Right ventricle myocardium superior (tissue), 1 donor: ENCODE measurements at places on chromosomes 2 and 18.

GRCh38 chr2:41483982-41484857 is 563.6 kb upstream of the PKDCC start:
- no peak for DNase-seq

DNA sequence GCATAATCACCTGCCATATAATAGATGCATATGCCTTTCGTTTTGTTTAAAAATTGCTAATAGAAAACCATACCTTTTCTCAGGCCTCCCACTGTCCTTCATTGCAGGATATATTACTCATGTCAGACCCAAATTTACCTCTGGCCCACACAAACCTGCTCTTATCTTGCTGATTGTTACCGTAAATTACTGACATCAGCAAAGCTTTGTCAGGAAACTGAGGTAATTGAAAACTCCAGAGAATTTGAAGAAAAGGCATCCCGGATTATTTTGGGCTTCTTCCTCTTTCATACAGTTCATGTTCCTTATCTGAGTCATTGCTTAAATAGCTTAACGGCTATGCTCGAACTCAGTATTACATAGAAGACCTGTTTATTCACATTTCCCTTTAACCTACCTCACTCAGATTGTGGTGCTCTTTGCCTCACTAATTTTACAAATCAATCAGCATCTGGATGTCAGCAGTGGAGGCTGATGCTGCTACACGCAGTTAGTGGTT is 145.7 kb downstream of the ZEB2 start:
- no peak for DNase-seq

GRCh38 chr2:239960929-239961661 is 64.0 kb downstream of the NDUFA10 start:
- DNase-seq, result no peak

GRCh38 chr2:97868986-97869721 is 126.6 kb downstream of the TMEM131 start:
- DNase-seq, result peak; percentile 57

DNA sequence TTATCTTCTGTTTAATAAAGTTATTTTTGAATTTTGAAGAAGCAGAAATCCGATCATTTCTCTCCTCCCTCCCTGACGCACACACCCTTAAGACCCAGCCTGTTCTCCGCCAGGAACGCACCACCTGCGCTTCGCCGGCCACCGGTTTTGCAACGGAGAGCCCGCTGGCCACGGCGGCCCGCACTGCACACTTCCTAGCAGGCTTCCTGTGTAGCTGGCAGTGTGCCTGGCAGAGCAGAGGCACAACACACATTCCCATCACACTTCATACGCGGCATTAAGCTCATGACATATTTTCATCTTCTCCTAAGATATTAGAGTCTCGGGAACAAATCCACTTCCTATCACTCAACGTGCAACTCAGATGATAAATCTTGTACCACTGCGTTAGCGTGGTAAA is 148.0 kb downstream of the HDAC4 start:
- peak; percentile 88 for DNase-seq

DNA sequence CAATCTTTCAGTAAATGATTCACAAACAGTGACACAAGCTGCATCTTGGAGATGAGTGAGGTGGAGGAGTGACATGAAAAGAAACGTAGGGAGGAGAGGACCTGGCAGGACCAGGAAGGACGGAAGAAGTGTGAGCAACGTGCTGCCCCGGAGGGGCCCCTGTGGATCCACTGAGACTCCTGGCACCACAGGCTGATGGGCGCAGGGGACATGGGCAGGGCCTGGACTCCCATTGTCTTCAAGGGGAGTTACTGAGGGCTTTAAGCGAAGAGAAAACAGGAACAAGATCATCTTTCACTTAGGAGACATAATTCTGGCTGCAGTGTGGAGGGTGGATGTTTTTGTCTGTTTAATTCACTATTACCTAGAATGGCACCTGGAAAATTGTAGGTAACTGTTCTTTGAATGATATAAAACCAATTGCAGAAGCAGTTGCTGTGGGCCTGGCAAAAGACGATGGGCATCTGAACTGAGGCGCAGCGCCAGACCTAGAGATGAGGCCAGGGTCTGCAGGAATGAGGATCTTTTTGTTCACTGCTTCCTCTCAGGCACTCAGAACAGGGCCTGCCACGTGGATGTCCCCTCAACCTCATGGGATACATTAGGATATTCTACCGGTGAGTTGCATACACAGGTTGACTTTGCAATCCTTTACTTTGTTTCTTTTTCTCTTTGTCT is 156.4 kb downstream of the TMEM18 start:
- DNase-seq, result no peak

DNA sequence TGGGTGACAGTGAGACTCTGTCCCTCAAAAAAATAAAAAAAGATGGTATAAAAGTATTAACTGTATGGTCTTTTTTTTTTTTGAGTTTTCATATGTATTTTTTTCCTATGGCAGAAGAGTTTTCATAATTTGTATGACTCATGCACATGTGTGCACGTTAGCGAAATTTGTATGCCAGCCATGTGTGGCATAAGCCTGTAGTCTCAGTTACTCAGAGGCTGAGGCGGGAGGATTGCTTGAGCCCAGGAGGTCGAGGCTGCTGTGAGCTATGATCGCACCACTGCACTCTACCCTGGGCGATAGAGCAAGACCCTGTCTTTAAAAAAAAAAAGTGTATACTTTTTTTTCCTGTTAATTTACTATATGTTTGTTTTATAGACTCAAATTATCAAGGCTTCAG is 160.8 kb downstream of the TGIF1 start:
- DNase-seq, result no peak

DNA sequence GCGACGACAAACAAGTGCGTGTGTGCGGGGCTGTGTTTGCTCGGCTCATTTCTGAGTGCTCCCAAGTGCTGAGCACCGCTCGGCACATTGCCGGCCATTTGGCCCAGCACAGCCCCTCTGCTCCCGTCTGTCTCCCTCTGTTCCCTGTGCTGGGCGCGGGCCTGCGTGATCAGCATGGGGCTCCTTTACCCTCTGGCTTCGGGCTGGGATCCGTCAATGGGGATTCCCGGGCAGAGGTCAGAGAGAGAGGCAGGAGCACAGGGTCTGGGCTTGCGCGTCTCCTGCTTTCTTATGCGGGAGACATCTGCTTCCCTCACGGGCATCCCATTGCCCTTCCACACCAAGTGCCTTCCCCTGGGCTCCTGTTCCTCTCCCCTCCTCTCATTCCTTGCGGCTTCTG is 234.0 kb downstream of the ACKR3 start:
- DNase-seq, result no peak

DNA sequence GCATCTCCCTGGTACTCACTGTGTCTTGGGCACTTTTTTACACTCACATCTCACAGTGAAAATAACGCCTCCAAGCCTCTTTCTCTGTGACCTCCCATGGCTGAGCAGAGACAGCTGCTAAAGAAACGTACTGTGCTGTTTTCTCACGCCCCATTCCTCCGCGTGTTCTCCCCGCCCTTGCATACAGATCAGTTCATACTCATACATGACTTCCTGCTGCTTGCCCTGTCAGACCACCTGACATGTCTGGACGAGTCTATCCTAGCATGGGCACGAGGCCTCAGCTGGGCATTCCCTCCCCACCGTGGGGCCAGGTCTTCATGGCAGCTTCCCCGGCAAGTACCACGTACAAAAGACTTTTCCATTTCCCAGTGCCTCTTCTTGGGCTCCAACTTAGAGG is 21.2 kb upstream of the IL1A start:
- no peak for DNase-seq

DNA sequence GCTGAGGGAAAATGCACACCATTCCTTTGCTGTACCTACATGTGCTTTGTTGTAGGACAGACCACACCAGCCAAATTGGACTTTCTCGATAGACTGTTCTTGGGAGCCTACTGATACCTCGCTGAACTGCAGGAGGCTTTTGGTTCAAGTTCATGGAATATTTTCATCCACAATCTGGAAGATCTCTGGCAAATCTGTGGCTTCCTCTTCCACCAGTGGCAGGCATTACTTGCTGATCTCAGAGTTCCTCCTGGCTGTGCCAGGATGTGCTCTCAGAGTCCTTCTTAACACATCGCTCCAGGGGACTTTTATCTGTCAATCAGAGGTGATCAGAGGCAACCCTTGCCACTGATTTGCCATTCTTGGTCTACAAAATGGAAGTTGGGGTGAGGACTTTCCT is 87.7 kb downstream of the PTGR3 start:
- DNase-seq, result no peak

- DNase-seq, result no peak
These were observed 54.7 kb upstream of the OTOF start for GRCh38 chr2:26532301-26533250.

- no peak for DNase-seq
These were observed 43.8 kb downstream of the AGFG1 start for GRCh38 chr2:227515742-227516141.

DNA sequence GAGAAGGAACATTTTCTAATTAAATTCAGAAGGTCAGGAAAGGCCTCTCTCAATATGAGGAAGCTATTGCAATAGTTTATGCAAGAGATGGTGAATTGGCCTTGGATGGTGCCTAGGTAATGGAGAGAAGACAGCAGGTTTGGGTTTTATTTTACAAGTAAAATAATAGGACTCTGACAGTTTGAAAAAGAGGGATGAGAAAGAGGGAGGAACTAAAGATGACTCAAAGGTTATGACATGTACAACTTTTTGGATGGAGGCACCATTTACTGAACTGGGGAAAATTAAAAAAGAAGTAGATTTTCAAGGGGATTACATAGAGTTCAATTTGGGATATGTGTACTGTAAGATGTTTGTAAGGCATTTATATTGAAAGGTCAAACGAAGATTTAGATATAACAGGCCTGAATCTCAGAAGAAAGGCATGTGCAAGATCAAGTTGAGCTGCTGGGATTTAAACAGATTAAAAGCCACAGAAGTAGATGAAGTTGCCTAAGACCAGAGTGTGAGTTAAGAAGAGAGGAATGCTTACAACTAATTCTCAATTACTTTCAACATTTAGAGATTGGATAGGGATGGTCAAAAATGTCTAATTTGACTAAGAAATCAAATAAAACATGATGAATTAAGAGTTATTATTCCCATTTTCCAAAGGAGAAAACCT is 12.3 kb upstream of the ASNSD1 start:
- no peak for DNase-seq

- no peak for DNase-seq
These were observed 61.1 kb upstream of the XDH start for GRCh38 chr2:31475692-31476091.

DNA sequence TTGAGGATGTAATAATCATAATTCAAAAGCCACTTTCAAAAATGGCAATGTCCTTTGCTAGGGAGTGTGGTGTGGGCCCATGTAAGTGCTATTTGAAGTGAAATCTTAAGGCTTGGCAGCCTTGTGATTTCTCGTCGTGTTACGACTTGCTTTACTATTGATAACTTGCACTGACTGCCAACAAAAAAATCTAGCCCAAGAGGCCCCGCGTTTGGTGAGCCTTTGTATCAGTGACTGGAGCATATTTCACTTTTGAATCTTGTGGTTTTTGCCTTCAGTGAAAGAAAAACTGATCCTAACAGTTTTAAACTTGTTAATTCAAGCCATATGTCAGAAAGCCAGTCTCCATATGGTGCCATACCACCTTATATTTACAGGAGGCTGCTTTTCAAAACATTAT is 248.0 kb downstream of the TMEM182 start:
- DNase-seq, result no peak

DNA sequence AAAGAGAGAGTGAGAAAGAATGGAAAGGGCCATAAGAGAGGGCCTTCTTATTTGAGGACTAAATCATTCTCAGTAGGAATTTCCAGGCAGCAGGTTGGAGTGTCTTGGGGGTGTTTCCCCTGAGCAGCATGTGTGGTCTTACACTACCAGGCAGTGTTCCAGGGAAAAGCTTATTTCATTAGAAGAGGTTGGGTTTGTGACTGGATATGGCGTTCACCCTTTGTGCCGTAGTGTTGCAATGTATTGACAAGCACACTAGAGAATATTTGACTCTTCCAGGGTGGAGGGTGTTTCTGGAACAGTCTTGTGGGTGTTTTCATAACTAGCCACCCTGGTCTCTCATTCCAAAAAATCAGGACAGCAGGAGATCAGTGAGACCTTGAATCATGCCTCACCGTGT is 105.5 kb downstream of the NRP2 start:
- no peak for DNase-seq

GRCh38 chr2:151669585-151670081 is 64.6 kb downstream of the NEB start:
- no peak for DNase-seq

DNA sequence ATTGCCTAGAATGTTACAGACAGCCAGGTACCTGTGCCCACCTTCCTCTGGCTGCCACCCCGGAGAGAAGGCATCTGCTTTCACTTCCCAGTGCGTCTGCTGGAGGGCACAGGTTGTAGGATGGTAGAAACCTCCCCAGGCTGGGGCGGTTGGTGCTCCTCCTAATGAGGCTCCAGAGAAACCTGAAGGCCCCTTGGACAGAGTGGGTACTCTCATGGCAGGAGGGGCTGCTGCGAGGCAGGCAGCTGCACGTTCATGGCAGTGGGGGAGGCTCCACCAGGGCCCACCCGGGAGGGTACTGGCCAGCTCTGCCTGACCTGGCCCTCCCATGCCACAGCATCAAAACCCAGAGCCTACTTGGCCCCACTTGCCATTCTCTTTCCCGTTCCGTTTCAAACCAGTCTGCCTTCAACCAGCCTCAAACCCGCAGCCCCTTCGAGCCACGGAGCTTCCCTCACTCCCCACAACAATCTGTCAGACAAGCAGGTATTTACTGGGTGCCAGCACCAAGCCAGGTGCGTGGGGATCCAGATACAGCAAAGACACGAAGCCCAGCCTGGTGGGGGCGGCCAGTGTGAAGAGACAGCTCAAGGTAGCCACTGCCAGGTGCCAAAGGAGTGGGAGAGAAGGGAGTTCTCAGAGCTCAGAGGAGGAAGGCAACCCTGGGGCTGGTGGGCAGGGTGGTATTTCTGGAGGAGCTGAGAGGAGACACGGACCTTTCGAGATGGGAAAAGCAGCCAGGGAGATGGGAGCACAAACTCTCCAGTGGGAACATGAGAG is 229.6 kb downstream of the LOXHD1 start:
- no peak for DNase-seq

DNA sequence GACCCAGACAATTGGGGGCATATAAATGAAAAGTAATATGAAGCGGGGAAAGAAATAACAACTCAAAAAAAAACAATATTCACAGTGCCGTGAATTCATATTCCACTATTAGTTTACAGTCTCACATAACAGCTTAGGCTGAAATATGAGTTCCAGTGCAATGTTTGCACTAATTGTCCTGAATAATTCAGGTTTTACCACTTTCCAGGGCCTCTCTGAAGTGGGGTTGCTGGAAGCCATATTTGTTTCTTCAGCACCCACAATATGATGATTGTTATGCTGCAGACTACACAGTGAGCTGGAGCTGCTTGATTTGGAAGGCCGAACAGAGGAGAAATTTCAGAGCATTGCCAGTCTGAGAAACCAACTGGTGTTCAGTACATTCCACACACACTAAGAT is 894.5 kb upstream of the ACVR2A start:
- DNase-seq, result no peak

- no peak for DNase-seq
These were observed 86.2 kb upstream of the GLS start for GRCh38 chr2:190794377-190794776.
